Mammary microvascular endothelial cell (primary cell): ENCODE measurements at places on chromosomes 2 and 18. TPM values are rescaled to one million over a fixed set of nuclear protein-coding genes. Genes with fewer than 3 reads are reported as not detected.

The GALR1 gene
- total RNA-seq = not detected in 2 replicates

The ATOH8 gene
- total RNA-seq = 15.4 and 17.1 TPM in 2 replicates

The CSRNP3 gene
- under 0.01 and 0.05 TPM in 2 replicates for total RNA-seq

The OTX1 gene
- 0.10 TPM in 1 of 2 replicates, not detected in the other for total RNA-seq

The FBXO36 gene
- 2.3 and 2.6 TPM in 2 replicates for total RNA-seq

The BIN1 gene
- total RNA-seq = 18.5 and 23.2 TPM in 2 replicates

The MERTK gene
- 13.4 and 14.9 TPM in 2 replicates for total RNA-seq

The PLCD4 gene
- total RNA-seq = 0.60 and 1.2 TPM in 2 replicates
